ENCODE measurements at places on chromosomes 6 and 20.

GRCh38 chr6:85421972-85422371 lies 27.9 kb upstream of the NT5E start:
- DNase-seq, result no peak

GRCh38 chr20:35009665-35010328 lies 54.1 kb downstream of the MYH7B start:
- DNase-seq, result no peak

DNA sequence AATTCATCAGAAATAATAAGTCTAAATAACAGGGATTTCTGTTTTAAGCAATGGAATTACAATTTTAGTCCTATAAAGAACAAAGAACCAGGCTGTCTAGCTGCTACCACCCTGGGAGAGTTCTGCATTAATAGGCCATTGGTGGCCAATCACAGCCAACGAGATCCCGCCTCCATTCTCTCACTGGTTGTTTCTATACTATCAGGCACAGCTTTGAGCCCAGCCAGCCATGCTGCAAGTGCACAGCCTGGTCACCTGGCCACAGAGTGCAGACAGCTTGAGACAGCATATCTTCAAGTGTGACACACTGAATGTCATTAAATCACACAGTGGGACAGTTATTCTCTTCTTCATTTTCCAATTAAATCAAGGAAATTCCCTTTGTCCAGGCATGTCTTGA lies 16.1 kb upstream of the RAB22A start:
- DNase-seq, result peak; percentile 74

- peak; percentile 20 for DNase-seq
Observed at GRCh38 chr6:27303613-27304272, 8.3 kb downstream of the POM121L2 start.

DNA sequence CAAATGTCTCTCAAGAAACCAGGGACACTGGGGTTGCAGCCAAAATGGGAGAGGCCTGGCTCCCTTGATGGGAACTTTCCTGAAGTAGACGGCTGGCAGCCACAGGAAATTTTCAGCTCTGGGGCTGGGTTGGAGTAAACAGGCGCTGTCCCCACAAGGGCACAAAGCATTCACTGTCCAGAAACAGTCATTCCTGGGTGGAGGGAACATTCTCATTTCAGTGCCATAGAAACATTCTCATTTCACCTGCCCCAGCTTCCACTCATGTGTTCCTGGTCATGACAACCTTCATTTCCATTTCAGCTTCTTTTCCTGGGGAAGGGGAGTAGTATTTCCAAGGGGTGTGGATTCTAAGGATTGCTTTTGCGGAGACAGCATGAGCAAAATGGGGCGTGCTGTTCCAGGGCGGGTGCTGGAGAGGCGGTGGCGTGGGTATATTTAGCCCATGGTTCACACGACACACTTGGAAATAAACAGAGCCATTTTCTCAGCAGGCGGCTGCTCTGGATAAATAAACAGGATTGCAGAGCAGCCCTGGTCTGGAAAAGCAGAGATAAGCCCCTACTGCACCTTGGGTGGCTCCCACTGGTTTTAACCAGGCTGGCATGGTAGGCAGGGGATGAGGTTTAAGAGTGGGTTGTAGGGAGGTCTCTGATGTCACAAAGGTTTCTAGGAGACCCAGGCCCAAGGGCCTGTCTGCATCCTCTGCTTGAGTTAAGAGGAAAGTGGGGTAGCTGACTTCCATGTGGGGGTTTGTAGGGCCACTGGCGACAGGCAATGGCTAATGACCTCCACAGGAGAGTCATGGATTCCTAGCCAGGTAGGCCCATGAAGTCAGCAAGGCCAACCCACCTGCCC lies 32.9 kb downstream of the COX4I2 start:
- no peak for DNase-seq

- no peak for DNase-seq
Observed at GRCh38 chr6:15265787-15266186, 19.9 kb downstream of the JARID2 start.

GRCh38 chr20:4666001-4666479 lies 55.7 kb upstream of the PRND start:
- no peak for DNase-seq

DNA sequence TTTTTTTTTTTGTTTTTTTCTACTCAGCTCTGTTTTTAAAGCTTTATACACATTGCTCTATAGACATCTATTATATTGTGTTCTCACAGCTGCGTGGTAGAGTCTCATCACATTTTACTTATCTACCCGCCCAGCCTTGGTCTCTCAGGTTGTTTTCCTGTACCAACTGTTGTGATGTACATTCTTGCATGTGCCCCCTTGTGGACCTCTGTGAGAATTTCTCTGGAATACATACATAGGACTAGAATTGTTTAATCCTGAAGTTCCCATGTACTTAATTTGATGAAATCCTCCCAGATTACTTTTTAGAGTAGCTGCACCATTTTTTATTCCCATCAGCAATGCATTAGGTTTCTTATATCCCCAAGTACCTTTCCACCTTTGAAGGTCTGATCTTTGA lies 40.4 kb upstream of the TINAG start:
- peak; percentile 82 for DNase-seq

GRCh38 chr20:32989507-32990283 lies 14.5 kb downstream of the SUN5 start:
- no peak for DNase-seq

DNA sequence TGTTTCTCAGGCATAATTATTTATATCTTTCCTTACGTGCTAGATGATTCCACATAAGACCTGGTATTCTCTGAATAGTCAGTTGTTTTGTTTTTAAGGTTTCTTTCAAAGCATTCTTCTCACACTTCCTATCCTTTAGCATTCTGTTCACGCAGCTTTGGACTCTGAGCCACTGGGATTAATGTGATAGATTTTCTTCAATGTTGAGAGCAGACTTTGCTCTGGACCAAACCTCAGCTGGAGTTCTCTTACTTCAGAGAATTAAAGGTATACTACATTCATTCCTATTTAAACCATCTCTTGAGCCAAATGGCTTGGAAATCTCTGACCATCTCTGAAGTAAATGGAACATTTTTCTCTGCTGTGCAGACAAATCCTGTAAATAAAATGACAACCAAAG lies 70.7 kb upstream of the TRAF3IP2 start:
- peak; percentile 40 for DNase-seq

GRCh38 chr6:9412951-9413559 lies 977.7 kb upstream of the SLC35B3 start:
- DNase-seq, result peak; percentile 82

DNA sequence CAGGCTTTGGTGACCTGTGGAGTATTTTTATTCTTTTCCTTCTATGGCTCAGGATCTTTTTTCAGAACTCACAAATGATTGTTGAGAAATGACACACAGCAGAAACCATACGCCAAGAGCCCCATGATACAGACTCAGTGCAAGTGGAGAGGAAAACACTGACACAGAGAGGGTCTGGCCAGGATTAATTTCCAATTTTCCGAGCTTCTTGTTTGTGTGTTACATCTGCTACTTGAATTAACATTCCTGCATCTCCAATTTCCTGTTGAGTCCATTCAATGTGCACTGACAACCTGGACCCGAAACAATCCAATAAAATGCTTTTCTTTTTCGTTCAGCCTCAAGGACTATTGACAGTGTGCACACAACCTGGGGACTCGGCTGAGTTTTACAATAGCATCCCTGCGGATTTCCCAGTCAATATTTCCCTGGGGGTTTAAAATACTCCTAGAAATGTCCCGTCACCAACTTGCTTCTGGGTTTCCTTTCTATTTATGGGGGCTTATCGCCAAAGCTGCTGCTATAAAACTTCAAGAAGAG lies 4.9 kb upstream of the MLN start:
- peak; percentile 22 for DNase-seq

DNA sequence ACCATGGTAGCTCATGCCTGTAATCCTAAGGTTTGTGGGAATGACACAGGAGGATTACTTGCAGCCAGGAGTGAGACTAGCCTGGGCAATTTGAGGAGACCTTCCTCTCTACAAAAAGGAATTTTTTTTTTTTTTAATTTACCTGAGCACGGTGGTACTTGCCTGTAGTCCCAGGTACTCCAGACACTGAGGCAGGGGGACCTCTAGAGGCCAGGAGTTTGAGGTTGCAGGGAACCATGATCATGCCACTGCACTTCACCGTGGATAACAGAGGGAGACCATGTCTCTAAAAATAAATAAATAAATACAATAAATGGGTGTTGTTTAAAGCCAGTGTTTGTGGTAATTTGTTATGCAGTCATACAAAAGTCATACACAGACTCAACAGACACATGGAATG lies 2.4 kb upstream of the HLA-F start:
- no peak for DNase-seq

DNA sequence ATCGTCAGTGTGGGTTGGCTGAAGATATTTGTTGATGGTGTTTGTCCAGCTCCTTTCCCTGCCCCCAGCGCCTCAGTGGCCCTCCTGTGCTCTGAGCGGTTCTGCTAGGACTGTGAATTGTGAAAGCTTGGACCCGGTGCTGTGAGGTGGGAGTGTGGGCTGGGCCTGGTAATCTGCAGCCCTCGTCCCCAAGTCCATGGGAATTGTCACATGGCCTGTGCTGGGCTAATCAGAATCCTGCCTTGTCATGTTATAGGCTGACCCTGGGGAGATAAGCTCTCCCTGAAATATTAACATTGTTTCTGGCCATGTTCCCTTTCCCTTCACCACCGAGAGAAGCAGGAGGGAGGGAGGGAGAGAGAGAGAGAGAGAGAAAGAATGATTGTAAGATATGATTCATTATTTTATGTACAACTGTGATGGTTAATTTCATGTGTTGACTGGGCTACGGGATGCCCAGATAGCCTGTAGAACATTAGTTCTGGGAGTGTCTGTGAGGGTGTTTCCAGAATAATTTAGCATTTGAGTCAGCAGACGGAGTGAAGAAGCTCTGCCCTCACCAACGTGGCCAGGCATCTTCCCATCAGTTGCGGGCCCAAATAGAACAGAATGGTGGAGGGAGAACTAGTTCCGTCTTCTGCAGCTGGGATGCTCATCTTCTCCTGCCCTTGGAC lies 62.4 kb downstream of the TFAP2C start:
- no peak for DNase-seq

DNA sequence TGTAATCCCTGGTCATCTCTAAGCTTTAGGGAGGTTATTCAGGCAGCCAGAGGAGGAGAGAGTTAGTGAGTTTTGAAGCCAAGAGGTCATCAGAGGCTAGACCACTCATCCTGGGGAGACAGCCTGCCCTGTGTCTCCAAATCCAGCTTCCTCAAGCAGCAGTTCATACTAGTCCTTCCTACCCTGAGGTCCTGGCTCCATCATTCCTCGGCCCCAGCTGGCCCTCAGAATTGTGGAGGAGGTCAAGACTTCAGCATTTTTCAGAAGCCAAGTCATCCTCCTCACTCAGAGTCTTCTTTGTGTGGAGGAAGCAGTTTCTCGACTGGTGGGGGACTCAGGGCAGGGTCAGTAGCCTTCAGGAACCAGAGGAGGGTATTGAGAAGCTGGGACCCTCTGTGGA lies 12.4 kb upstream of the KIAA1755 start:
- no peak for DNase-seq

GRCh38 chr6:109023356-109023925 lies 71.2 kb downstream of the SESN1 start:
- no peak for DNase-seq

GRCh38 chr20:3854462-3854871 lies 7.8 kb downstream of the MAVS start:
- DNase-seq, result no peak

GRCh38 chr6:1496836-1497760 lies 107.7 kb downstream of the FOXF2 start:
- peak; percentile 23 for DNase-seq

DNA sequence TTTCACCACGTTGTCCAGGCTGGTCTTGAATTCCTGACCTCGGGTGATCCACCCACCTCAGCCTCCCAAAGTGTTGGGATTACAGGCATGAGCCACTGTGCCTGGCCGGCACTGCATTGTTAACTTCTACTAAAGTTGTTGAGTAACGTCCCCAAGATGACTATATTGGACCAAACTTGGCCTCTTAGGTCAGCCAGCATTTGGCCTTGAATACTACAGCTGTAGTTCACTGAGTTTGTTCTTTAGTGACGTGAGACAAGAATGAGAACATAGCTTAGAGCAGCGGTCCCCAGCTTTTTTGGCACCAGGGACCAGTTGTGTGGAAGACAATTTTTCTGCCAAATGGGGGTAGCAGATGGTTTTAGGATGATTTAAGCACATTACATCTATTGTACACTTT lies 237.1 kb downstream of the TBC1D7 start:
- DNase-seq, result no peak

GRCh38 chr6:122222761-122223160 lies 176.7 kb upstream of the HSF2 start:
- no peak for DNase-seq

DNA sequence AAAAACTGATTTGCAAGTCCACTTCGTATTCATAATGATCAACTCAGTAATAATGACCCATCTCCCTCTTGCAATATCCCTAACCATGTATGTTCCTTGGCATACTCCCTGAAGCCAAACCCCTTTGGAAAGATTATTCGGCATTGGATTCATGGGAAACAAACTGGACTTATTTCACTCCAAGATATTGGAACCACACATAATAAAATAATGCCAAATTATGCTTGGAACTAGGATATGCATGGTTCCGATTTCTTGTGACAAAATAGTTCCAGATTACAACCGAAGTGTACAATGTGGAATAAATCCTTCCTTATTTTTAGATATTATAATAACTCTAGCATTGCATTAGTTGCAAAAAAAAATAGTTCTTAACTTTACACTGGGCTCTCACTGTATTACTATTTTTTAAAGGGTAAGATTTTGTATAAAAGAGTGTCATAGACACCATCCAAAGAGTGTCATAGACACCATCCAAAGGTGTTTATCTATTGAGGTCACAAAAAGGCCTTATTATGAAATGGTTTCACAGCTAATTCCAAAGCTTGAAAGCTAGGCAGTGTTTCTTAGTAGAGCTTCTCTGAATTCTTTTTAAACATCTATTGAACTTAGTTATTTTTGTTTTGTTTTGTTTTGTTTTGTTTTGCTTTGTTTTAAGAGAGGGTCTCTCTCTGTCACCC lies 410.9 kb upstream of the JARID2 start:
- no peak for DNase-seq

DNA sequence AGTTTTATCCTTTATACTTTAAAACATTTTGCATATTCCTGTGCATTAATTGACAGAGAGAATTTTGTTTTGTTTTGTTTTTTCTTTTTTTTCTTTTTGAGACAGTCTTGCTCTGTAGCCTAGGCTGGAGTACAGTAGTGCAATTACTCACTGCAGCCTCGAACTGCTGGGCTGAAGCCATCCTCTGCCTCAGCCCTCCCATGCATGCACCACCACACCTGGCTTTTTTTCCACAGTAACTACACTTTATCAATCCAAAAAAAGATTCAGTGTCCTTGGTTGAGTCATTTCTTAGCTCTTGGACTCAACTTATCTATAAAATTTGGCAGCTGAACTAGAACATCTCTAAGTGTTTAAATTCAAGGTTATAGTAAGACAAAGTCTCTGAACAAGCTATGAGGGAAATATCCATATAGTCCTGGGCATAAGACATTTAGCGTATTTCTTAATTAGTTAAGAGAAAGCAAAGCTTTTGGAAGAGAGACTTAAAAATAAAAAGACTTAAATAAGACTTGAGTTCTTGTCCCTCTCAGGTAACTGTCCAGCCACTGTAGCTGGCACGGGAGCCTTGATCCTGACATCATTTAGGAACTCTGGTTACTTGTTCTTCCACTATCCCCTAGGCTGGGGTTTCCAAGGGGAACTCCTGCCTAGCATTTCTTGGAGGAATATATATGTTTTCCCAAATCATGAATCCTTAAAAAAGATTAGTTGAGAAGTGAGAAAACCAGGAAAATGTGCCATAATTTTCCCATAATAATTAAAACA lies 300.1 kb downstream of the HACE1 start:
- no peak for DNase-seq
